ENCODE measurements at places on chromosomes 1 and 21.

GRCh38 chr1:2564815-2565374 lies 8.7 kb downstream of the TNFRSF14 start:
- no peak for DNase-seq

- DNase-seq: no peak
These were observed 14.2 kb downstream of the MARCKSL1 start for GRCh38 chr1:32321712-32322291.

GRCh38 chr1:6860401-6860800 lies 75.1 kb downstream of the CAMTA1 start:
- DNase-seq: no peak

- no peak for DNase-seq
These were observed 359.3 kb downstream of the SMYD3 start for GRCh38 chr1:246147524-246148461.

DNA sequence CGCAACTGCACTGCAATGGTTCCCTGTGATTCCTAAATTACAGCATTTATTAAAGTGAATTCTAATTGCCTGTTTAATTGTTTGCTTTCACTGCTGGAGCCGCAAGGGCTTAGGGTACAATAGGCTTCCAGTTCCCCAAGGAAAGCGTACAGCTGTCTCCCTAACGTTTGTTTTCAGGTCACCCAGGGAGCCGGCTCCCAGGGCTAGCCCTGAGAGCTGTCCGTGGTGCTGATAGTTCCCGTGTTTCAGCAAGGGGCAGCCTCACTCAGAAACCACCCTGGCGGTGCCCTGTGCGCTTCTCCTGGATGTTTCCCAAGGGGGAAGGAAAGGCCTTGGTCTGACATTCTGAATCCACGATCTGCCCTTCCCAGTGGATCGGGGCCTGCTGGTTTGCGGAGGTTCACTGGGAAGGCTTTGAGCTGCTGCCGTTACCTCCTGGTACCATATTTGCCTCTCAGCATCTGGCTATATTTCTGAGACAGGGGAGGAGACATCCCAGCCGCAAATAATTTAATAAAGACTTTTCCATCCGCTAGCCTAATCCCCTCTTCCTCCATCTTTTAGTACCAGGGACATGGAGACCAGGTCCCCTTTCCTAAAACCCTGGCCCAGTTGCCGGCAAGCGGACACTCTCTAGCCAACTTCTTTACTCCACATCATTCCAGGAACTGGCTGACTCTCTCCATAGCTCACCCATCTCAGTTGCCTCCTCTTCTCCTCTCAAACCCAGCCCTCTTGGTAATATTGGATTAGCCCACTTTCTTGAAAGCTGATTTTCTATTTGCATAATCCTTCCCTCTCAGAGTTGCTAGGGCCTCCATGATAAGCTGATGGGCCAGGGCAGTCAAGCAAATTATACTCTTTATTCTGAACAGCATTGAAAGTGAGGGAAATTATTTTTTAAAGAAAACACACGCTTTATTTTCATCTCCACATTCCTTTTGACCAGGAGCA lies 149.0 kb downstream of the IGSF21 start:
- DNase-seq: no peak

GRCh38 chr1:245537992-245538391 lies 383.2 kb downstream of the KIF26B start:
- no peak for DNase-seq
